SW 1271 (cell line): ENCODE measurements at places on chromosomes 1 and 21.

DNA sequence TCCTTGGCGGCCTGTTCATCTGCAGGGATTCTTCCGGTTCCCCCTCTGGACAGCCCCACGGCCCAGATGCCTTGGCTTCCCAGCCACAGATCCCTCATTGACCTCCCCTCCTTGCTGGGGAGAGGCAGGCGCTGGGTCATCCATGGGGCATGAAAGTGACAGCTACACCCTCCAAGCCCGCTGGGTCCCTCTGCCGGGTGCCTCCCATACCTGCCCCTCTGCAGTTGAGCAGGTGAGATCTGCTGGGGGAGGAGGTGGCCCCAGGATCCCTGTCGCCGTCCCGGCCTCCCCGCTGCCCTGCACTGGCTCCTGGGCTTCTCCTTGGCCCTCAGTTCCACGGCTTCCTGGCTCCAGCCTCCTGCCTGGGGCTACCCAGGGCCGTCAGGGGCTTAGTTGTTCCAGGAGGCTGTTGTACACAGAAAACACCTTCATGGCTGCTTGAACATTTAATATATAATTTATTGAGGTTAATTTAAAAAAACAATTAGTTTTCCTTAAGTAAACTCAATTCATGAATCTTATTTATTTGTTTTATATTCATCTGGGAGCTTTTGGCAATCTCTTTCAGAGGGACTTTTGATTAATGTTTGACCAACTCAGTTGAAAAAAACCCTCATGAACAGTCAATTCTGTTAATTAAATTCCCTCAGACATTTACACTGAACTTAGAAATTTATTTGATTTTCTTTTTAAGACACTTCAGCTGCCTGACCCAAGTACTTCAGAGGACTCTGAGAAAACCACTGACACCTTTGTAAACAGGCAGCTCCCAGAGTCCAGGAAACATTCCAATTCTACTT is 67.6 kb upstream of the ABCG1 start:
- DNase-seq, result no peak

DNA sequence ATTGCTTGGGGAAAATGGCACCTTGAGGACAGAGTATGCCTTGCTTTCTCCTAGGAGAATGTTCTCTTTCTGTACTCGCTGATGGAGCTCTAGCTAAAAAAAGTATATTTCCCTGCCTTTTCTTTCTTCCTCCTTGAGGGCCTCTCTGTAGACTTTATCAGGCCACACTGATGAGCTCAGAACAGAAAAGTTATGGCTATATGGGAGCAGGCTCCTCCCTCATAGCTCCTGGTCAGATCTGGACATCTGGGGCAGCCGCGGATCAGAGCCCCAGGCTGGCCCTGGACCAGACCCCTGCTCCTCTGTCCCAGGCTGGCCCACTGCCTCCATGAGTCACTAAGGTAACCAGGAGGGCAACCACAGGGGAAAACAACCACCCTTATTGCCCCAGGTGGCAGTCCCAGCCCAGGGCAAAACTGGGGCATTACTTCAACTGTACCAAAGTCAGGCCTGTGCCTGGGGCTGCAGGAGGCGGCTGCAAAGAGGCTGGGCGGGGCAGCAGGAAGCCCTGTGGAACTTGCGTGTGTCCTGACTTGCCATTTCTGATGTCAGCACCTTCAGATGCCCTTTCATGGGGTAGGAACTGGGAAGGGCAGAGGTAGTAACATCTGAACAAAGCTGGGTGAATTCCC is 26.3 kb upstream of the ZNF648 start:
- DNase-seq, result no peak

DNA sequence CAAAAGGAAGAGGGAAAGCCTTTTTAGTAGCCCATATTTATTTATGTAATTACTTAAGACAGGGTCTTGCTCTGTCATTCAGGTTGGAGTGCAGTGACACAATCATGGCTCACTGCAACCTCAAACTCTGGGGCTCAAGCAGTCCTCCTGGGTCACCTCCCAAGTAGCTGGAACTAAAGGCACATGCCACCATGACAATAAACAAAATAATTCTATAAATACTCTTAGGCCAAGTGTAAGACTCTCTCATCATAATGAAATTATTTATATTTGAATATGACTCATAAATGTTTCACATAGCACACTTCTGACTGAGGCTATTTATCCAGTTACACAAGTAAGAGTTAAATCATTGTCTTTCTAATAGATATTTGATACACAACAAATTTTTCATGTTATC is 314.7 kb downstream of the AMY1C start:
- no peak for DNase-seq

DNA sequence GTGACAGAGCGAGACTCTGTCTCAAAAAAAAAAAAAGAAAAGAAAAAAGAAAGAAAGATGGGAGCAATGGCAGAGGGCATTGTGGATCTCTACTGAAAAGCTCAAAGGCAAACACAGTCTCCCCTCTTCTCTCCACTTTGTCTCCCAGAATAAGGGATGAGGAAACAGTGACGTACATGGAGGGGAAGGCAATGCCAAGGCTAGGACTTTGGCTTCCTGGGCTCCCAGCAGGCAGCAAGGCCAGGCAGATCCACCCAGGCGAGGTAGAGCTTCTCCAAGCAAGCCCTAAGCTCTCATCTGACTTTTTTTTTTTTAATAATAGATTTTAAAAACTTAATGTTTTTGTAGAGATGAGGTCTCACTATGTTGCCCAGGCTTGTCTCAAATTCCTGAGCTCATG is 4.6 kb downstream of the ARHGEF2 start:
- no peak for DNase-seq

DNA sequence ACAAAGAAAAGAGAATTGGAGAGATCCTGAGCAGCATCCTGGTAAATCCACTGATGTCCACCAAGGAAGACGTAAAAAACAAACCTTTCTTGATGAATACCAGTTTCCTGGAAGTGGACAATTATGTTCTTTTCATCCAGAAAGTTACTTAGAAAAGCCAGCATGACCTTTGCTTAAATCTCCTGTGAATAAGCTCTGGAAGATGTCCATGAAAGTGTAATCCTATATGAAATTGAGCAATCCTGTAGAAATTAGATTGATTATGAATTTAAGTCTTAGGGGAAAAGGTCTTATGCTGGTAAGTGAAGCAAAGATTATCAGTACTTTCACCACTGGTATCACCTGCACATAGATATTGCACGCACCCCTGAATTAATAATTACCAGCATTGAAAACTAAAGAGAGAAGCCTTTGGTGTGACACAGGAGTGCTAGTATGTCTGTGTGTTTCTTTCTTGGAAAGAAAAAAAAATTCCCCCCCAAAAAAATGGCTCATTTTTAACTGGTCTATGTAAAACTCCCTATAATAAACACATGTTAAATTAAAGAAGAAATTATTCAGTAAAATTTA is 164.5 kb upstream of the LHX8 start:
- no peak for DNase-seq

DNA sequence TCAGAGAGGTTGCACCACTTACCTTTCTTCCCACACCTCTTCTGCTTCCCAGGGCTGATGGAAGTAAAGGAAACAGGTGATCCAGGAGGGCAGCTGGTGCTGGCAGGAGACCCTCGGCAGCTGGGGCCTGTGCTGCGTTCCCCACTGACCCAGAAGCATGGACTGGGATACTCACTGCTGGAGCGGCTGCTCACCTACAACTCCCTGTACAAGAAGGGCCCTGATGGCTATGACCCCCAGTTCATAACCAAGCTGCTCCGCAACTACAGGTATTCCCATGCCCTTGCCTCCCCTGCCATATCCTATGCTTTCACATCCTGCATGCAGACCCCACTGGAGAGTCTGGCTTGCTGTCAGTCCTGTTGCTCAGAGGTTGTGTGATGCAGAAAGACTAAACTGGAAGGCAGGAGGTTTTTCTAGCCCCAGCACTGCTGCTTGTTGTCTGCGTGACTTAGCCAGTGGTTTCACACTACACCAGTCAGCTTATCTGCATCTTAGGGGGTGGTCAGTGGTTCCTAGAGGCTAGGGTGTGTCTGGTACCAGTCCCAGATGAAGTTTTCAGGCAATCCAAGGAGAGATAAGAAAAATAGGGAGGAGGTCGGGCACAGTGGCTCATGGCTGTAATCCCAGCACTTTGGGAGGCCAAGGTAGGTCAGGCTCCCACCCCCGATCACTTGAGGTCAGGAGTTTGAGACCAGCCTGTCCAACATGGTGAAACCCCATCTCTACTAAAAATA is 10.2 kb downstream of the RHOC start:
- no peak for DNase-seq
